ENCODE measurements at places on chromosomes 2 and 18. TPM values are rescaled to one million over a fixed set of nuclear protein-coding genes. Genes with fewer than 3 reads are reported as not detected.

DNA sequence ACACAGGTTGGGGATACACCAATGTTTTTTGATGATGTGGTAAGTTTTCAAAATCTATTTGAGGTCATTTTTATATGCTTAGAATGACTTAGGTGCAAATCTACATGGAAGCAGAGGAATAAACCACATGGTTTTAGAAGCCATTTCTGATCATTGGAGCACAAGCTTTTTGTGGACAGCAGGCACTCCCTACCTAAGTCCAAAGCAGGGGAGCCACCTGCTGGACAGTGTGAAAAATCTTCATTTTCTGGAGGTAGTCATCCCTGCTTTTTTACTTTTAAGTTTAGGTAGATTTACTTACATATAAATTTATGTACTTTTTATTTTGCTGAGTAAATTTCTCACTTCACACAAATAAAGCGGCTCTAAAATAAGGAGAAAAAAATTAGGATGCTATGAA is 323.2 kb downstream of the PLCL1 start:
- no peak for DNase-seq

GRCh38 chr2:24239553-24239952 is 64.7 kb downstream of the FAM228A start:
- DNase-seq: no peak

DNA sequence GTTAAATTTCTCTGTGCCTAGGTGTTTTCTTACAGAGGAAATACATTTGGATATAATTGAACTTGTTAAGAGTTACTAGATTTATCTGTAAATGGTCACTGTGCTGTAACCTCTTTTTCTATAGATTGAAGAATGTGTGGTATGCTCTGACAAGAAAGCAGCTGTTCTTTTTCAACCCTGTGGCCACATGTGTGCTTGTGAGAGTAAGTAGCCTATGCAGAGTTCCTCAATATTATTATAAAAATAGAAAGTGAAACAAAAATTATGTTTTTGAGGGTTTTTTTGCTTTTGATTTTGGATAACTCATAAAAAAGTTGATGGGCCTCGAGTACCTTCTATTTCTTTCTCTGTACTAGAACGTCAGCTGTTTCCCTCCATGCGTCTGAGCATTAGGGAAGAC is 112.4 kb downstream of the MIB1 start:
- no peak for DNase-seq

- DNase-seq: no peak
Observed at GRCh38 chr2:112876257-112876970, 34.6 kb upstream of the IL37 start.

DNA sequence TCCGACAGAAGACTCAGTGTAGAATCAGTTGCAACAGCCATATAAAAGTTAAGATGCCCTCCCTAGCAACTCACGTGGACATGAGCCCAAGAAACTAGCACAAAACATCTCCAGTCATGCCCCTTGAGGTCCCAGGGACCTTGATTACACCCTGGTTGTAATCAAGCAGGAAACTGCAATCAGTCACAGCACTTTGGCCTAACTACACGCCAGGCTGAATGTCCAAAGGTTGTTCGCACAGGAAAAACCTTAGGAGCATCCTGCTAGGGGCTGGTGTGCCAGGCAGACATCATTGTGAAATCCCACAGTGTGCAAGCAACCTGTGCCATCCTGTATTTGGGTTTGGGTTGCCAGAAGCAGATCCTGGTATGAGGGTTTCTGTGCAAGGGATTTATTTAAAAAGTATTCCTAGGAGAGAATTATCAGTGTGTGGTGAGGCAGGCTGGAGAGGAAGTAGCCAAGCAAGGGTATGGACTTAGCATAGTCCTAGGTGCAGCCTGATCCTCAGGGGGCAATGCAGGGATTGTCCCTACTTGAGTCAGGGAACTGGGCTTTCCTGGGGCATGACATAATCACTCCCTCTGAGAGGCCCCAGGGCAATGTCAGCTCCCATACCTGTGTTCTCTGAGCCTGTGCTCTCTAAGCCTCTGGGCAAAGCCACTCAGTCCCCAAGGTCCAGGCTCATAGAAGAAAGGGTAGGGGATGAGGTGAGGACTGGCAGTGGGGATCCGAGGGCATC is 17.8 kb upstream of the SULT1C2 start:
- no peak for DNase-seq

DNA sequence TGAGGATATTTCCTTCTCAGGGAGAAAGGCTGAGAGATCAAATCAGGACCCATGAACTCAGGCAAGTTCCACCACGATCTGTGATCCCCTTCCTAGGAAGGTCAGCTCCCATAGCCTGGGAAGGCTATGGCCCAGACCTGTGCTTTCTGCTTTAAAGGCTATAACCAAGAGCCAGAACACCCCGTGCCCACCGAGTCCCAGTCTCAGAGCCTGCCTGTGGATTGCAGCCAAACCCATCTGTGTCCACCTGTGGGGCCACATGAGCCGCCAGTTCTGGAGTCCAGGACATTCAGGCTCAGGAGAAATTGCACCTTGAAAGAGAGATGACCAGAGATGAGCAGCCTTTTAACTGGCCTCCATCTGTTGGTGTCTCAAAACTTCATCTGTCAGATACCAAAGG is 46.9 kb downstream of the MAL start:
- no peak for DNase-seq

GRCh38 chr2:236916651-236917050 is 169.0 kb upstream of the COPS8 start:
- no peak for DNase-seq

DNA sequence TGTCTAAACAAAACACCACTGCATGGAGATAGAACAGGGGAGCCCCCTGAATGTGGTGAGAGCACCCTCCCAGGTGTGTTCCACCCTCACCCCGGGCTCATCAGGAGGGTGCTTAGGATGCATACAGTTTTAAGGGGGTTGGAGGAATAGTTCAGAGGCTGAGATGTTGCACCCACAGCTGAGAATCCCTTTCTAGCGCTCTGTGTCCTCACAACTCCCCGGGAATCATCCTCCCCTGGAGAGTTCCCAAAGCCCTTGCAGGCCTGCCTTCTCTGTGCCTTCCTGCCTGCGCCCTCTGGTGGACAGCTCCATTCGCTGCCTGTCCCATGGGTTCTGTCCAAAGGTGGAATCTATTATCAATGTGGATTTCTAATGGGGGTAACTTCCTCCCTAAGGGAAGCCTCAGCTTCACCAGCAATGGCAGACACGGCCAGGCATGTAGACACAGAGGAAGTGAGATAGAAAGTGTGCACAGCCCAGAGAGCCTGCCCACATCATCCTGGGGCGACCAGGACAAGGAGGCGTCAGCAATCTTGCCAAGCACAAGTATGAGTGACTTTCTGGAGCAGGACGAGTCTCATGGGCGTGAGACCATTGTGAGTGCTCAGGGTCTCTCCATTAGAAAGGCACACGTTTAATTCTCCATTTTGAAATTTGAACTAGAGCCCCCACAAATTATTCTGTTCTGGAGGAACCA is 1.2 kb upstream of the UGT1A5 start:
- peak; percentile 81 for DNase-seq

DNA sequence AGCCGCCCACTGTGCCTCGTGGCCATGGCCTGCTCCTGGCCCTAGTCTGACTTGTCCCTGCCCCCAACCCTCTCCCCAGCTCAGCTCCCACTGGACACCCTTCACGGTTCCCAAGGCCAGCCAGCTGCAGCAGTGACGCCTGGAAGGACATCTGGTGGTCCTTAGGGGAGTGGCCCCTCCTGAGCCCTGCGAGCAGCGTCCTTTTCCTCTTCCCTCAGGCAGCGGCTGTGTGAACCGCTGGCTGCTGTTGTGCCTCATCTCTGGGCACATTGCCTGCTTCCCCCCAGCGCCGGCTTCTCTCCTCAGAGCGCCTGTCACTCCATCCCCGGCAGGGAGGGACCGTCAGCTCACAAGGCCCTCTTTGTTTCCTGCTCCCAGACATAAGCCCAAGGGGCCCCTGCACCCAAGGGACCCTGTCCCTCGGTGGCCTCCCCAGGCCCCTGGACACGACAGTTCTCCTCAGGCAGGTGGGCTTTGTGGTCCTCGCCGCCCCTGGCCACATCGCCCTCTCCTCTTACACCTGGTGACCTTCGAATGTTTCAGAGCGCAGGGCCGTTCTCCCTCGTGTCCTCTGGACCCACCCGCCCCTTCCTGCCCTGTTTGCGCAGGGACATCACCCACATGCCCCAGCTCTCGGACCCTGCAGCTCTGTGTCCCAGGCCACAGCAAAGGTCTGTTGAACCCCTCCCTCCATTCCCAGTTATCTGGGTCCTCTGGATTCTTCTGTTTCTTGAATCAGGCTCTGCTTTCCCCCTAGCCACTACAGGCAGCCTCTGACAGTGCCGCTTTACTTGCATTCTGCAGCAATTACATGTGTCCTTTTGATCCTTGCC is 35.8 kb downstream of the ANO7 start:
- DNase-seq: no peak

- DNase-seq: no peak
Observed at GRCh38 chr2:27174638-27175037, 25.8 kb downstream of the TCF23 start.

DNA sequence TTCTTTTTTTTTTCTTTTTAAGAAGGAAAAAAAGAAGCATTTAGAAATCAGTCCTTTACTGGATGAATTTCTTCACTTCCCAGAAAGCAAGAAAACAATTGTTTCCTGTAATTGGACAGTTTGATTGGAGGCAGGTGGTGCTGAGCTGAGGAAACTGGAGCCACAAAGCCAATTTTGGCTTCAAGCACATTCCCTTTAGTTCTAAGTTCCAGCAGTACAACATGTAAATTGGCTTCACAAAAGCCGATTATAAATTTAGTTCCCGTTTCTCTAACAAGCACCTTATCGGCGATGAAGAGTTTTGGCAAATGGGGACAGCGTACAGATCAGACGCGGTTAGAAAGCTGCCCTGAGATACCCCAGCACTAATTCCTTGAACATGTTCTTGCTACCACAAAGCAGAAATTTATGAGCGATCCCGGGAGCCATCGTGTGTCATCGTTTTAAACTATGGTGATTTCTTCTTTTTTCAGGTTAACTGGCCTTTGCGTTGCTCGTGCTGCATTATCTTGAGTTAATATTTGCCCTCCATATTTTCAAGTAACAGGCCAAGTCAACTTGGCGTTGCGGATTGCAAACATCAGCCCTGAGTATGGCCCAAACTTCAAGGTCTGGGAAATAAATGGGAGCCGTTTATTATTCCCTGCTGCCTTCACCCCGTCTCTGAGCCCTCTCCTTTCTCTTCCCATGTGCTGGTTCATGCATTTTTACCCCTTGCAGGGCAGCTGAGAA is 190.4 kb upstream of the ID2 start:
- peak; percentile 45 for DNase-seq

GRCh38 chr2:60296219-60296955 is 257.1 kb downstream of the BCL11A start:
- no peak for DNase-seq

DNA sequence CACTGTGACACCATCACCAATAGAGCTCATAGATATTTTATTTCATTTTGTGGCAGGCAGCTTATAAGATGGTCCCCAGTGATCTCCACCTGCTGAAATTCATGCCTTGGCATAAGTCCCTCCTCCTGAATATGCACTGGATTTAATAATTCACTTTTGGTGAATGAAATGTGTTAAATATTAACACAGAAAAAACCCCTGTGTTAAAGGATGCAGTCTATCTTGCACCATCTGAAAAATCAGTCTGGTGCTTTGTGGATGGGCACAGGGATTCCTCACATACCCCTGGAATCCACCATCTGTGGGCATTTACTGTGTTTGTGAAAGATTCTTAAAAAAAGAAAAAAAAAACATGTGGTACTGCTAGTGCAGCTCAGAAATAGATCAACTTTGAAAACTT is 26.1 kb upstream of the WIPF1 start:
- no peak for DNase-seq

DNA sequence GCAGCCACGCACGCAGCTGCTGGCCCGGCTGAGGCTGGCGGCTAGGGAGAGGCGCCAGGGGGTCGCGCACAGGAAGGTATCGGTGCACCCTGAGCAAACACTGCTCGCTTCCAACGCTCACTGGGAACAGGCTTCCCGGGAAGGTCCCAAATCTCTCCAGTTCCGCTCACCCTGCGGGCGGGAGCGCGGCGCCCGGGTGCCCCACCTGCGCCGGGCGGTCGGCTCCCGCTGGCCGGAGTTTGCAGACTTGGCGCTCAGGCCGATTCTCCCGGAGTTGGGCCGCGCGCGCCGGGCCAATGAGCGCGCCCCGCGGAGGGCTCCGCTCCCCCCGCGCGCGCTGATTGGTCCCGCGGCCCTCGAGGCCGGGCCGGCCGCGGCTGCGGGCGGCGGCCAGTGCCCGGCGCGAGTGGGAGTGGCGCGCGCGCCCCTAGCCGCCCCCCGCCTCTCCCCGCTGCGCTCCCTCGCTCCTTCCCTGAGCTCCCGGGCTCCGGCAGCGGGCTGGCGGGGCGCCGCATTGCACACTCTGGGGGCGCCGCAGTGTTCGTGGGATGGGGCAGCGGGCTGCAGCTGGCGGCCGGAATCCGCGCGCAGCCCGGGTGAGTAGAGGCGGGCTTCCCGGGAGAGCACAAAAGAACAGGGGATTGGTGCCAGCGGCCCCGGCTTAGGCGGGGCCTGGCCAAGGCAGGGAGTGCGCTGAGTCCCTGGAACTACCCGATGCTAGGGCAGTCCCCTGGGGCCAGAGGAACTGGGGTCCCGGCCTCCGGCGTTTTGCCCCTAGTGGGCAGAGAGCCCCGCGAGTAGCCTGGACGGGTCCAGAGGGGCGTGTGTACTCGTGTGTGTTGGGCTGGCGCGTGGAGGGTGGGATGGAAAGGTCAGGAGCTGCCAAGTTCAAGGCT is at the start of gene LYPD6:
TSS of gene LYPD6 (plus strand) at position 461 of the 896 bp plus-strand sequence. CDS start 107,122 bp downstream, outside the sequence.
- peak; percentile 77 for DNase-seq

DNA sequence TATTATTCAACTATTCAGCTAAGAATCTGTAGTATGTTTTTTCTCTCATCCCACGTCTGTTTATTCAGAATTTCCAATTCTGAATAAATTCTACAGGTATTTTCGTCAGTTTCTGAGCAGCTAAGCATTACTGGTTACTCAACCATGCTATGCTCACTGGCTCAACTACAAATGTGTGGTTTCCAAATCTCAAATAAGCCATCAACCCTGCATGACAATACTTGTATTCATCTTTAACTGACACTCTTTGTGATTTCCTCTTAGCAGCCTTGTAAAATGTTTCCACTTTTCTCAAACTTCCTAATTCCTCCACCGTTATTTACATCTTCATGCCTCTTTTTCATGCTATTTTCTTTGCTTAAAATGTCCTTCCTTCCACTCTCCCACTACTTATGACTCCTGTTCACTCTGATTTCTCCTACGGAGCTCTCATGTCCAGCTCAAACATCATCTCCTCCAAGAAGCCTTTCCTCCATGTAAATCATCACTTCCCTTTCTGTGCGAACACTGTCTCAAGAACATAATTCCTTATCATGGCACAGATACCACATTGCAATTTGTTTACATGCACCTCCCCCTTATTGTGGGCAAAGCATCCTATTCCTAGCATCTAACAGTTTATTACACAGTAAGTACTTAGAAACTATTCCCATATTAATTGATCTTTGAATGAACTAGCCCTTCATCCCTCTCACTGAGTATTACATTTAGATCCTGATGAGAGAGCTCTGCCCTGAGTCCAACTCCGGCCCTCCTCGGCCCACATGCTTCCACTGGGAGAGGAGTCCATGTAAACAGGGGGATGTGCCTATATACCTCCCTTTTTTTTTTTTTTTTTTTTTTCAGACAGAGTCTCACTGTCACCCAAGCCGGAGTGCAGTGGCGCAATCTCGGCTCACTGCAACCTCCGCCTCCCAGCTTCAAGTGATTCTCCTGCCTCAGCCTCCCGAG is 10.5 kb downstream of the CCDC88A start:
- DNase-seq: no peak

- no peak for DNase-seq
Observed at GRCh38 chr2:200321780-200322534, 15.5 kb downstream of the SPATS2L start.

CD8B2 gene
- not detected for total RNA-seq

INHA gene
- 1.5 TPM for total RNA-seq

PSMA8 gene
- not detected for total RNA-seq
